ENCODE measurements at places on chromosomes 3 and 15. TPM values are rescaled to one million over a fixed set of nuclear protein-coding genes. Genes with fewer than 3 reads are reported as not detected.

The UTS2B gene
- total RNA-seq: not detected

The HDC gene
- total RNA-seq: not detected

The LRRC31 gene
- not detected for total RNA-seq

The DNAJA4 gene
- 5.3 TPM for total RNA-seq

The GOLGA6B gene
- not detected for total RNA-seq

The C15orf62 gene
- 0.66 TPM for total RNA-seq

The WDR76 gene
- total RNA-seq: 6.6 TPM

The ADGRG7 gene
- not detected for total RNA-seq

The GOLGA8S gene
- 0.09 TPM for total RNA-seq

The LRRC49 gene
- 4.3 TPM for total RNA-seq

The ECE2 gene
- not detected for total RNA-seq

The ARRDC4 gene
- 2.4 TPM for total RNA-seq

The DMXL2 gene
- 11.2 TPM for total RNA-seq
